ENCODE measurements at places on chromosomes 1 and 21.

GRCh38 chr1:186250529-186250928 lies 124.5 kb downstream of the TPR start:
- no peak for DNase-seq

DNA sequence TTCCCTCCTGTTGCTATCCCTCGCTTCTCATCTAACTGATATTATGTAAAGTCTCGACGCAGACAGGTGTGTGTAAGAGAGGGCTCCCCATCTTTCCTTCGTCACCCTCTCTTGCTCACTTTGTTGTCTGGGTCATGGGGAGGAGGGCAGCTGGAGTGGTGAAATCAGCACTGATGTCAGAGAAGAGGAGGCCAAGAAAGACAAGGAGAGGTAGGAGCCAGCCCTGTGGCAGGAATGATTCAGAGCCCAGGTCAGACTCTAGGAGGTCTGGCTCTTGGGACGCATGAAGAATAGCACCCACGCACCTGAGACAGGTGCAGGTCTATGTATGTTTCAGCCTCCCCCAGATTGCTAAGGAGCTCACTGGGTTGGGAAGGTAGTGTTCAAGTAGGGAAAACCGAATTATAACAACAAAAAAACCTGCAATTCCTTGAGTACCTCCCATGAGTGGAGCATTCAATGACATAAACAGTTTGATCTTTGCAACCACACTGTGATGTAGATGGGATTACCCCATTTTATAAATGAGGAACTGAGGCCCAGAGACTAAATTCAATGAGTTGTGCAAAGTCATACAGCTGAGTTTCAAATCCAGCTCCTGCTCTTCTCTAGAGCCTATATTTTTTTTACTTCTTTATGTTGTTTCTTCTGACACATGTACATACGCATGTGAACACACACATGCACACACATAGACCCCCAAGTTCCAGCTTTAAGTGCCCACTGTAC lies 10.4 kb downstream of the NUAK2 start:
- no peak for DNase-seq

DNA sequence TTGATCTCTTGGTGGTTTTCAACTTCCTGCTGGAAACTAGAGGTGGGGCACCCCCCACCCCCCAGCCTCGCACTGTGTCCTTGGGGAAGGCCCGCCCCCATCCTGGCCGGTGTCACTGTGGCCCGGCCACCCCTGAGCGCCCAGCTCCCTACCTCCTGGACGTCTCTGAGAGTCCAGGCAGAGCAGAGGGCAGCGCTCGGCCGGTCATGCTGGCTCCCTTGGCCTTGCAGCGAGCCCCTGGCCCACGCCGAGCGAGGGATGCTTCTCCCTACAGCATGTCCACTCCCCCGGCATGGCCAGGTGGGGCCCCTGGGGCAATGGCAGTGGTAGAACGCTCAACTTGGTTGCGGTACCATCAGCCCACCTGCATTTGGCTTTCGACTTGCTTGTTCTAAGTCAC lies 28.7 kb upstream of the TRAPPC10 start:
- DNase-seq, result no peak

GRCh38 chr1:164660412-164660772 lies 101.4 kb downstream of the PBX1 start:
- peak; percentile 36 for DNase-seq

DNA sequence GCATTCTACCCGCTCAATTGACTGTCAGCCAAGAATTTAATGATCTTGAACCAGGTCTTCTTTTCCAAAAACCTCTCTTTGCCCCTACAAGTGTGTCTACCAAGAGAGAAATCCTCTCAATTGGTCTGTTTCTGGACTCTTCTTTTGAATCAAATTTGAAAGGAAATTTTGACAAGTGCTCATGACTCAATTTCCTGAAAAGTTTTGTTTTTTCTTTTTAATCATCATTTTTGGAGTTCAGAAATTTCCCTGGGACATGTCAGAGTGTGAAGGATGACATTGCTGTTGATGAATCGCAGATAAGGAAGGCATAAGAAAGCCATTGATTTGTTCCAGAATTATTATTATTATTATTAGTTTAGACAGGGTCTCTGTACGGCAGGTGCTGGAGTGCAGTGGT lies 88.2 kb upstream of the AKT3 start:
- no peak for DNase-seq

- no peak for DNase-seq
These were observed 91.7 kb downstream of the TBX15 start for GRCh38 chr1:118896416-118896815.

GRCh38 chr21:34687065-34687464 lies 18.3 kb downstream of the CLIC6 start:
- DNase-seq, result no peak

DNA sequence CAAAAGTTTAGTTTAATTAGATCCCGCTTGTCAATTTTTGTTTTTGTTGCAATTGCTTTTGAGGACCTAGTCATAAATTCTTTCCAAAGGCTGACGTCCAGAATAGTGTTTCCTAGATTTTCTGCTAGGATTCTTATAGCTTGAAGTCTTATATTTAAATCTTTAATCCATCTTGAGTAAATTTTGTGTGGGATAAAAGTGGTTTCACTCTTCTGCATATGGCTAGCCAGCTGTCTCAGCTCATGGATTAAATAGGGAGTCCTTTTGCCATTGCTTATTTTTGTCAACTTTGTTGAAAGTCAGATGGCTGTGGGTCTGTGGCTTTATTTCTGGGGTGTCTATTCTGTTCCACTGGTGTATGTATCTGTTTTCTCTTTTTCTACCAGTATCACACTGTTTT lies 801.3 kb upstream of the ADGRL4 start:
- DNase-seq, result no peak

DNA sequence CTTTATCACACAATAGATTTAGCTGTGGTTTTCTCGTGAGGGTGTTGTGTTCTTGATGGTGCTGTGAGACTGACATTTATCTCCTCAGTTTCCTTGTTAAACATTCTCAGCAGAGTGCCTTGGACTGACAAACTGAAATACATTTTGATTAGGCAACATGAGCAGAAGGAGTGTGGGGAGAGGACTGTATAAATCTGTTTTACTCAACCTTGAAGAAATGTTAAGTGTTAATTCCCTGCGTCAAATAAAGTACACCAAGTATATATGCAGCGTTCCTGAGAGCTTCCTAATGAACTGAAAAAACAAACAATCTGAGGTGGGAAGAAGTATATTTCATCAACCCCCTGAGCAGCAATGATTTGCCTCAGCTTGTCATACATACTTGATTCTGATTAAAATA lies 540.3 kb upstream of the B3GALT2 start:
- DNase-seq, result no peak

GRCh38 chr1:203167026-203167912 lies 8.4 kb downstream of the MYBPH start:
- peak; percentile 30 for DNase-seq

- DNase-seq, result no peak
These were observed 26.6 kb downstream of the FAM151A start for GRCh38 chr1:54596756-54597155.

GRCh38 chr1:178192686-178193085 lies 98.8 kb downstream of the RASAL2 start:
- DNase-seq, result no peak

GRCh38 chr1:91745640-91746373 lies 140.1 kb downstream of the TGFBR3 start:
- DNase-seq, result no peak

- DNase-seq, result no peak
These were observed 76.5 kb upstream of the USH2A start for GRCh38 chr1:216499581-216500272.

GRCh38 chr1:94946886-94947285 lies 20.0 kb upstream of the CNN3 start:
- no peak for DNase-seq

All from DND-41 (cell line).